ENCODE measurements at places on chromosomes 2 and 18. TPM values are rescaled to one million over a fixed set of nuclear protein-coding genes. Genes with fewer than 3 reads are reported as not detected.

- no peak for ATAC-seq
Measured at GRCh38 chr18:74194691-74195090, 46.4 kb downstream of the TIMM21 start.

GRCh38 chr18:36536426-36536825, 238.9 kb downstream of the FHOD3 start:
- no peak for ATAC-seq

DNA sequence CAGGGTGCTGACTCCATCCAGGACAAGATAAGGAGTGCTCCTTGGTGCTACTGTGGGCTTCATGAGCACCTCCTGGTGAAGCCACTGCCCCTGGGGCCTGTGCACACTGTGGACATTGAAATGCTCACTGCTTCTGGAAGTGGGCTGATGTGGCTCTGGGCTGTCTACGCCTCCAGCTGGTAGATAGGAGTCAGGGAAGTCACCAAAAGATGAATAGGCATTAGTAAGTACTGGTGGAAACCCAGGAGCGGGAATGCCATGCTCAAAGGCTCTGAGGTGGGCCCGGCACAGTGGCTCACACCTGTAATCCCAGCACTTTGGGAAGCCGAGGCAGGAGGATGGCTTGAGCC, 79.2 kb upstream of the MSH2 start:
- ATAC-seq: no peak

DNA sequence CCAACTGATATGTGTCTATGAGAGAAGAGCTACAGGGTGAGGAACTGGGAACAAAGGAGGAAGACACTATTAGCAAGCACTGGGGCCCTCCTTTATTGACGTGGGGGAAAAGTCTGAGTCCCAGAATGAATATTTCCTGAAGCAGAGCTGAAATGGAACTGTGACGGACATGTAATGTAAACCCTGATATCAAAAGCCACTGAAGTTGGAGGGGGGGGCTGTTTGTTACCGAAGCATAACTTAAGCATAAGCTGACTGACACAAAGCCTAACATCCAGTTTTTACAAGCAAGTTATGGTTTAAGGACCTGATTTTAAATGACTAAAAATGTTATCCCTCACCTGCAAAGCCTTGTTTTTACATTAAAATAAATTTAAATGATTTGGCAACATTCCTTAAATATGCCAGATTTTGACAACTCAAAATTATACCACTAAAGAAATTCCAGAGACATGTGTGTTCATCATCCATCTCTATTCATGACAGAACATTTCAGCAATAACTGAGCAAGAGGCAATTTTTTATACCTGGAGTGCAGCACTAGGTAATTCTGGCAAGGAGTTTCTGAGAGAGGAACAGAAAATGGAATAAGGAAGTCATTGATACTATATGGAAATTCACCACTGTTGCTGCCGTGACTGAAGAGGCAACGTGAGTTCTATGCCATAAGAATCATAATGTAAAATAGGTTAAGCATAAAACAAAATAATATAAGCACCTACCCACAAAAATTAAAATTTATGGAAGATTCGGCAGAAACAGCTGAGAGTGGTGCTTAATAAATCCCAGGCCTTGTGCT, 186.0 kb downstream of the AFF3 start:
- ATAC-seq: no peak

DNA sequence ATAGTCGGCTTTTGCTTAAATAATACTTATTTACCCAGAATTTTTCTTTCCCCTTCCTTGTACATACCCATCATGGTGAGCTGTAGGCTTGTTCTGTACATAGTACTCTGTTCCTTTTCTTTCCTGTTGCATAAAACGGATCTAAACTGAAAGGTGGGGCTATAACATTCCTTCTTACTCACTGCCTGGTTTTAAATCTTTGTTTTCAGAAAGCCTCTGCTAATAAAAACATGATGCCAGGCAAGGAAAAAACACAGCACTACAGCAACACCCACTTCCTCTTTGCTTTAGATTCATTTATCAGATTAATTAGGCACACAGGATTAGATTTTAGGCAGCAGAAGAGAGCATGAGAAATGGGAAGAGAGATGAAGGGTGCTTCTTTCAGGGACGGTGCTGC, 19.6 kb upstream of the STON1 start:
- ATAC-seq: no peak

- ATAC-seq: peak; percentile 81
Measured at GRCh38 chr2:239822146-239822831, 202.9 kb downstream of the NDUFA10 start.

DNA sequence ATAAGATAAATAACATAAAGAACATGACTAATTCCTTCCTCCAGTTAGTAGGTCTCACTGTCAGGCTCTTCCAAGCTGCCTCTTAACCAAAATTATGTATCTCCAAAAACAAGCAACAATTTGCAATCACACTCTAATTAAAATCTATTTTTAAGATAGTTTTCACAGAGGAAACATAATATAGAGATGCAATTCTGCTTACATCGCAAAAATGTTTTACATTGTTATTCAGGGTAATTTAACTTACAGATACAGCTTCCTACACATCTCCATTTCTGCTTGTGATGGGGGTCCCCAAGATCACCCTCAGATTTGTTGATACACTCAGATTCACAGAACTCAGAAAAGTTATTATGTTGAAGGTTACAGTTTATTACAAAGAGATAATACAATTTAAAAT, 115.5 kb downstream of the DSC3 start:
- no peak for ATAC-seq

DNA sequence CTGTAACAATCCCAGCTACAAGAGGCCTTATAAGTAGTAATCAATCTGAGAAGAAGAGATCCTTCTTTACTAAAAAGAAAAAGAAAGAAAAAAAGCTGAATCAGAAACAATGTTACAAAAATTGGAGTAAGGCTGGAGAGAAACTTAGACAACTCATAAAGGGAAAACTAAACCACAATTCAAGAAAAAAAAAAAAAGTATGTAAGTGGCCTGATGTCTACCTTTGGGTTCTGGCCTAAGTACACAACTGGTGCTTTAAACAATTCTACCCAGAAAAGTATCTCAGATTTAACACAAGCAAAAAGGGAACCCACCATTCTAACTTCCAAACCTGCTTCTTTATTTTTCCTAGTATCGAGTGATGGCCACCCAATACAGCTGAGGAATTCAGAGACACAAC, 45.3 kb downstream of the ZNF521 start:
- ATAC-seq: no peak

- no peak for ATAC-seq
Measured at GRCh38 chr2:164954954-164955701, at the start of gene SLC38A11. Gene SLC38A11 (minus strand): TSS chr2:164955525. CDS start chr2:164955247, 278 bp downstream.

GRCh38 chr2:226673314-226673723, 126.3 kb downstream of the IRS1 start:
- no peak for ATAC-seq

- peak; percentile 16 for ATAC-seq
Measured at GRCh38 chr18:10410472-10411308, 43.7 kb upstream of the APCDD1 start.

GRCh38 chr2:99810225-99810624, 320.4 kb upstream of the REV1 start:
- ATAC-seq: no peak

GRCh38 chr2:946073-946948, 4.3 kb upstream of the SNTG2 start:
- ATAC-seq: peak; percentile 73

GRCh38 chr2:208407667-208408066, 1.1 kb downstream of the PTH2R start:
- ATAC-seq: no peak

DNA sequence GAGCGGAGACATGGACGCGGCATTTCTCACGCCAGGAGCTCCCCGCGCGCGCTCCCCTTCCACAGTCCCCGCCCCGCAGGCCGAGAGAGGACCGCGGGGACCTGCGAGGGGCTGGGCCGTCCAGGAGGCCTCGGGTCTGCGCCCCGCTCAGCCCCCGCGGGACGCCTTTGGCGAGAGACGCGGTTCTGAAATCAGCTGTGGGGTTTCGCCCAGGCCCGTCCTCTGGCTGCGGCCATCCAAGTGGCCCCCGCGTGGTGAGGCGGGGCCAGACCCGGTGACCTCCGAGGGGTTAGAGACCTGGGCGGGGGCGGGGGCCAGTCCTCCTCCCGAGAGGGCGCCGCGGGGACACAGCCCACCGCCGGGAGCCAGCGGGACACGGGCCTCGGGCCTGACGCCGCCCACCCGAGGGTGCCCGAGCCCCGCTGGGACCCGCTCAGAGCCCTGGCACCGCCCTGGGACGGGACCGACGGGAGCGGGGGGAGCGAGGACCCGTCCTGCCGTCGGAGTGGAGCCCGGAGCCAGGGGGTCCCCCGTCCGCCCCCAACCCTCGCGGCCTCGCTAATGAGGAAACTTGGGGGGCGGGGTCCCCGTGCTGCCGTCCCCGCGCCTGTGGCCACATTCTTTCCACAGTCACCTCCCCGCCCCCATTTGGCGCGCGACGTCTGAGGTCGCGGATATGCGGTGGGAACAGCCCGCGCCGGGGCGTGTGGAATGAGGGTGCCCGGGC, 6.1 kb upstream of the SALL3 start:
- no peak for ATAC-seq

- no peak for ATAC-seq
Measured at GRCh38 chr2:102111823-102112222, 30.7 kb upstream of the IL1R1 start.

- ATAC-seq: no peak
Measured at GRCh38 chr2:120552079-120552478, 183.6 kb upstream of the GLI2 start.

- no peak for ATAC-seq
Measured at GRCh38 chr2:203413796-203414195, 85.6 kb downstream of the ABI2 start.

- no peak for ATAC-seq
Measured at GRCh38 chr2:63052411-63053080, 1.9 kb downstream of the OTX1 start.

DNA sequence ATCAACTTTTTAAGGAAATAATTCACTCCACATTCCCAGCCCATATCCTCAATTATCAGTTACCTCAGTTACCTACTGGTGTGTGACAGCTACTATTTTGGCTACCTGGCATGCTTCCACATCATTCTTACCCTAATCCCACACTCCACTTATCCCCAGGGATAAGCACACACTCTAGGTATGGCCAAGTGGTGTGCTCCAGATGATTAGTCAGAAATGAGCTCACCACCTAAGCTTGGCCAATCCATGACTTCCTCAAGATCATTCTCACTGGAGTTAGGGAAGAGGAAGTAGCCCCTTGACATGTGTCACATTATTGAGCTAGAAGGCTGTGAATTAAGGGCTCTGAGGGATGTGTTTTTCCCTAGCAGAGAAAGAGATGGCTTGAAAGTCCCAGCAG, 20.9 kb upstream of the SMAD4 start:
- ATAC-seq: no peak

- no peak for ATAC-seq
Measured at GRCh38 chr2:61114147-61114546, 47.8 kb upstream of the C2orf74 start.

- no peak for ATAC-seq
Measured at GRCh38 chr18:49727816-49728215, 85.5 kb downstream of the ACAA2 start.

DNA sequence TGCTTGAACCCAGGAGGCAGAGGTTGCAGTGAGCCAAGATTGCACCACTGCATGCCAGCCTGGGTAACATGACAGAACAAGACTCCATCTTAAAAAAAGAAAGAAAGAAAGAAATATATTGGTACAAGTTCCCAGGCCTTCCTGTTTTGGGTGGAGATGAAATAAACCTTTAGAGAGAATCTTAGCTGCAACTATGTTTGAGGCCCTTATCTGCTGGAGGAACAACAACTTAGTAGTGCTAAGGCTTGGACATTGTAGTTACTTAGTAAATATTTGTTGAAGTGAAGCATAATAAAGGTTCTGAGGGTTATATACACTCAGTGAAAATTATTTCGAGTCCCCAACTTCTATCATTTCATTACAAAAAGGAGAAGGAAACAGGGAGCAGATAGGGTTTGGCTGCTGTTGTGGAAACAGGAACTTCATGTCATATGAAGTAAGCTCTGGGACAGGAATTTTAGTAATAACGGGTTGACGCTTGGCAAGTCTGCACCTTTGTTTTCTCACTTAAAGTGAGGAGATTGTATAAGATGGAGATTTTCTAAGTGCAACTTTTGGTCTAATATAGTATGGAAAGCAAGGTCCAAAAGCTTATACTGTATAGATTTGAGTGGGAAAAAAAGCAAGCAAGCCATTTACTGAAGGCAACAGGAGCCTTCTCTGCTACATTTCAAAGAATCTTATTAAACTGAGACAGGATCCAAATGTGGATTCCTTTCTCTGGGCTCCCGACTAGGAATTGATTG, 40.0 kb upstream of the AGPS start:
- ATAC-seq: no peak

GRCh38 chr18:48853588-48853987, 97.2 kb downstream of the SMAD7 start:
- no peak for ATAC-seq

DNA sequence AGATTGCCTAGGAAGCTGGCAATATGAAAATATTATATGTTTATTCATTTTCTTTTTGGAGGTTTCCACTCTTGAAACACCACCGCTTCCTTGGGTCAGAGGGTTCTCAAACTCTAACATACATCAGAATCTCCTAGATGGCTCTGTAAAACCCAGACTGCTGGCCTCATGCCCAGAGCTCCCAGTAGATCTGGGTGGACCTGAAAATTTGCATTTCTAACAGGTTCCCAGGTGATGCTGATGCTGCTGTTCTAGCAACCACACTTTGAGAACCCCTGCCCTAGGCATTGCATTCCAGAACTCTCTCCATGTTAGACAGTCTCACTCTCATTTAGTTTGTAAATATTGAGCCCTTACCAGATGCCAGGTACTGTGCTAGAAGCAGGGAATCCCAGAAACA, 139.4 kb downstream of the FAM210A start:
- ATAC-seq: no peak

- ATAC-seq: no peak
Measured at GRCh38 chr18:39835303-39836030, 2119.6 kb upstream of the PIK3C3 start.

DNA sequence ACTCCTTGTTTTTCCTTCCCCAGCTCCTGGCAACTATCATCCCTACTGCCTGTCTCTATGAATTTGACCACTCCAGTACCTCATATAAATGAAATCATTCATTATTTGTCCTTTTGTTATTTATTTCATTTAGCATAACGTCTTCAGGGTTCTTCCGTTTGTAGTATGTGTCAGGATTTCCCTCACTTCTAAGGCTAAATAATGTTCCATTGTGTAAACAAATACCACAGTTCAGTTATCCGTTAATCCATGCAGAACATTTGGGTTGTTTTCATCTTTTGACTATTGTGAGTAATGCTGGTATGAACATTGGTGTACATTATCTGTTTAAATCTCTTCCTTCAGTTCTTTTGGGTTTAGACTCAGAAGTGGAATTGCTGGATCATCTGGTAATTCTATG, 18.8 kb downstream of the DYNC2LI1 start:
- no peak for ATAC-seq

The CACNB4 gene
- 0.16 TPM for total RNA-seq

The CFC1 gene
- not detected for total RNA-seq

The NR4A2 gene
- 11.9 TPM for total RNA-seq

The UGT1A4 gene
- not detected for total RNA-seq

The ALPG gene
- not detected for total RNA-seq

The CXCR2 gene
- not detected for total RNA-seq

The TRAF3IP1 gene
- total RNA-seq: 7.2 TPM

The OTOS gene
- total RNA-seq: not detected

The RNU2-63P gene
- 46.5 TPM for total RNA-seq

Measured in activated T-helper 17 cell treated with anti-CD3 and anti-CD28 coated beads, Interleukin-2, amount 50 U/mL, for 72 hours (primary cell).